ENCODE measurements at places on chromosomes 6 and 20.
A peak's percentile ranks its signal among the peaks of the same experiment; 100 is the strongest.

DNA sequence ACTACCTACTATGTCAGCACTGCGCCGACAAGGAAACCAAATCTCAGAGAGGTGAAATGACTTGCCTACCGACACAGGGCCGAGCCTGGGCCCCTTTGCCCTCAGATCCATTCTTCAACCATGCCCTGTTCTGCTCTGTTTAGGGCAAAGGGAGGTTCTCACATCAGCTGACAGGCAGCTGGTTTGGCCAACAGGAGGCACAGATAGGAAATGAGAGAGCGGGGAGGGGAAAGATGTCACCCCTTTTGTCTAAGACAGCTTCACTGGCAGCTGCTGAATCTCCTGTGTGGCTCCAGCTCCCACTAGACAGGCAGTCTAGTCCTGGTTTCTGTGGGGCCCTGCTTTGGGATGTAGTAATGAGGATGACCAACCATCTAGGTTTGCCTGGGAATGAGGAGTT, 158.7 kb downstream of the TMEM200A start:
- no peak for DNase-seq

DNA sequence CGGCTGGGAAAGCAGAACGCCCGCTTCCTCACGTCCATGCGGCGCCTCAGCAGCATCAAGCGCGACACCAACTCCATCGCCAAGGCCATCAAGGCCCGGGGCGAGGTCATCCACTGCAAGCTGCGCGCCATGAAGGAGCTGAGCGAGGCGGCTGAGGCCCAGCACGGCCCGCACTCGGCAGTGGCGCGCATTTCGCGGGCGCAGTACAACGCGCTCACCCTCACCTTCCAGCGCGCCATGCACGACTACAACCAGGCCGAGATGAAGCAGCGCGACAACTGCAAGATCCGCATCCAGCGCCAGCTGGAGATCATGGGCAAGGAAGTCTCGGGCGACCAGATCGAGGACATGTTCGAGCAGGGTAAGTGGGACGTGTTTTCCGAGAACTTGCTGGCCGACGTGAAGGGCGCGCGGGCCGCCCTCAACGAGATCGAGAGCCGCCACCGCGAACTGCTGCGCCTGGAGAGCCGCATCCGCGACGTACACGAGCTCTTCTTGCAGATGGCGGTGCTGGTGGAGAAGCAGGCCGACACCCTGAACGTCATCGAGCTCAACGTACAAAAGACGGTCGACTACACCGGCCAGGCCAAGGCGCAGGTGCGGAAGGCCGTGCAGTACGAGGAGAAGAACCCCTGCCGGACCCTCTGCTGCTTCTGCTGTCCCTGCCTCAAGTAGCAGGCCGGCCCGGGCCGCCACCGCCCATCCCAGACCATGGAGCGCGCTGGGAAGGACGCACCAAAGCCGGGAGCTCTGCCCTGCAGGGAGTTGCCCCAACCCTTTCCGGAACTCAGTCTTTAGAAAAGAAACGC, 36.7 kb downstream of the STX11 start:
- DNase-seq = no peak

GRCh38 chr6:79818471-79818870, 128.9 kb downstream of the ELOVL4 start:
- DNase-seq = no peak

- DNase-seq = no peak
Measured at GRCh38 chr6:26226579-26226967, 138.4 kb upstream of the BTN3A2 start.

GRCh38 chr6:105484238-105485161, 81.6 kb upstream of the PREP start:
- peak; percentile 69 for DNase-seq

DNA sequence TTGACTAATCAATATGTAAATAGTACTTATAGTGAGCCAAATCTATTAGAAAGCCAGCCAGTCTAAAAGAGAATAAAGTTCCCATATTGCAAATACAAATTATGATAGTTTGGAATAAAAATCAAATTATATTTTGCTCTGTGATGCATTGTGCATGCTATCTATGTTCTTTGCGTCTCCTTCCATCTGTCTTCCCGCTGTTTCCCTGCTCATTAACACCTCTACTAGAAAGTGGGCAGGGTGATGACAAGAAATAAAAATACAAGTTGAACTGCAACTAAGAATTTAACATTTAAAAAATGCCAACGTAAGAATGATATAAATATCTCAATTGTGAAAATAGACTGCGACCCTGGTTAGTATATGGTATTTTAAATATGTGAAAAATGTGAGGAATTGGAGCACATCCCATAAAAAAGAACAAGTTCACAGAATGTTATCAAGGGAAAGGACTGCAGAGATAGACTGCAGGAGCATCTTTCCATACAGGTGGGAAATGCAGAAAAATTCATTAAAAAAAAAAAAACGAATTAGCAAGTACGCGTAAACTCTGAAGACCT, 157.6 kb upstream of the PDE7B start:
- no peak for DNase-seq

GRCh38 chr20:19947611-19948264, 69.4 kb upstream of the NAA20 start:
- no peak for DNase-seq

DNA sequence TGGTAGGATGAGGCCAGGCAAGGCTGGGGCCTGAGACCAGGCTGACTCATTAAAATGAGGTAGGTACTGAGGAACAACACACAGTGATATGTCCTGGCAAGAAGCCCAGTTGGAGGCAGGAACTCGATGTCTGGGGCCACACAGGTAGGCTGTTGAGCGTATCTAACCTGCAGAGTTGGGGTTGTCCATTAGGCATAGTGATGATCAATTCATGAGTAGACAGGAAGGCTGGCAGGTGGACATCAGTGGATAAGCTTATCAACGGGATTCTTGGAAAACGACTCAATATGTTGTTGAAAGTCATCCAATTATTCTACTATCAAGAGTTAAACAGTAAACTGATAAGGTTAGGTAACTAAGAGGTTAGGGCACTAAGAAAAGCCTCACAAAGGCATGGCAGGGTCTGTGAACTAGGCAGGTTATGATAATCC, 193.2 kb upstream of the COL21A1 start:
- DNase-seq = no peak

DNA sequence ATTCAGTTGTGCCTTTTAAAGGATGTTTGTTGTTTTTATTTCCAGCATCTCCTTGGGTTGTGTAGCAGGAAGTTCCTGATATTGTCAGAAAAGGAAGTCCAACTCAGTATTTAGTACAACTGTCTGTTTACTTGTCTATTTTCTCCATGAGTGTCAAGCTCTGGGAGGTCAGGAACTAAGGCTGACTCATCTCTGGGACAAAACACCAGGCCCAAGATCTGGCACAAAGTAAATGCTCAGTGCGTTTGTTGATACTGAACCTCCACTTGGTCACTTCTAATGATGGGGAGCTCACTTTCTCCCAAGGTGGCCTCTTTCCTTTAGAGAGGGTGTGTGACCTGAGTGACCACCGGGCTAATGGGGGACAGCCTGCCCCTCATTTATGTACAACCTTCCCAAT, 12.6 kb upstream of the PIGU start:
- DNase-seq = peak; percentile 52

- DNase-seq = peak; percentile 60
Measured at GRCh38 chr6:157513004-157513603, 132.1 kb downstream of the ZDHHC14 start.

DNA sequence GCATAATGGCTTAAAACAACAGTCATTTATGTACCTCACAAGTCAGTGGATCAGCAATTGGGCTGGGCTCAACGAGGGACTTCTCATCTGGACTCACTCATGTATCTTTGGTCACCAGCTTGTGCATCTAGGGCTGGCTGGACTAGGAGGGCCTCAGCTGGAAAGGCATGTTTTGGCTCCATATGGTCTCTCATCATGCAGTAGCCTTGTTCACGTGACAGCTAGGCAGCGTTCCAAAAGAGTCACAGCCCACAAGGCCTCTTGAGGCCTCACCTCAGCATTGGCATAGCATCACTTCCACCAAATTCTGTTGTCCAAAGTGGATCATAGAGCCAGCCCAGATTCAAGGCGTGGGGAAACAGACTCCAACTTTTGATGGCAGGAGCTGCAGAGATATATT, 110.1 kb downstream of the MAFB start:
- no peak for DNase-seq

GRCh38 chr20:43448748-43449535, 8.8 kb upstream of the SRSF6 start:
- DNase-seq = peak; percentile 75

DNA sequence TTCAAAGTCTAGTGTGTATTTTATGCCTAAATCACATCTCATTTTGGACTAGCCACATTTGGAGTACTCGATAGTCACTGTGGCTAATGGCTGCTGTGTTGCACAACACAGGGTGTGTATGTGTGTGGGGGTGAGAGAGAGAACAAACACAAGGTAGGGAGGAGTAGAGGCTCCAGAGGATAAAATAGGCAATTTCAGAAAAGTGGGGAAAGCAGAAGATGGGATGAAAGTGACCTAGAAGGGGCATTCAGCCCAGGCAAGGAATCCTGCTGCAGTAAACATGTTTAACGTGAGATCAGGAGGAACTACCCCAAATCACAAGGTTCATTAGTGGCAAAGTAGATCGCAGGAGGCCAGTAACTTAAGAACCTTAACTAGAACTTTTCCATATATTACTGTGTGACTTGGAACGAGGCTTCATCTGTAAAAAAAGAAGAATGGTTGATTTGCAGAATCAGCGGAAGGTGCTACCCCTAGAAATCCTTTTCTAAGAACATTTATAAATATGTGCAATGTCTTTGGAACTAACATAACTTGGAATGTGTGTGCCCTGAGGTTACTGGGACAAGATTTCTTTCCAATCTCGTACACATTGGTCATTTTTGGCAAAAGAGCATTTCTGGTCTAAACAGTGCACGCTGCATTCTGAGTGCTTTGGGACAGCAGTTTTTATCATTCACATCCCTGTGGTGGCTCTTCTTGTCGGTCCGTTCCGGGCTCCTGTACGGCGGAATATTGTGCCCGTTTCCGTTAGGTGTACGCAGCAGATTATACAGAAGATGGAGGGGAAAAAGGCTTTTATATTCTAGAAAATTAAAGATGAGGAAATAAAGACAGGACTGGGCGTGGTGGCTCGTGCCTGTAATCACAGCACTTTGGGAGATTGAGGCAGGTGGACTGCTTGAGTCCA, 2.6 kb downstream of the DUSP22 start:
- DNase-seq = no peak

- DNase-seq = no peak
Measured at GRCh38 chr6:138601128-138601527, 101.8 kb upstream of the NHSL1 start.

- DNase-seq = no peak
Measured at GRCh38 chr6:161631676-161632194, 357.9 kb upstream of the AGPAT4 start.
